Epithelial cell of alveolus of lung (primary cell): ENCODE measurements at places on chromosomes 16 and 17. TPM values are rescaled to one million over a fixed set of nuclear protein-coding genes. Genes with fewer than 3 reads are reported as not detected.

The CACNA1H gene
- 2.7 and 9.6 TPM in 2 replicates for total RNA-seq

The PRAC1 gene
- total RNA-seq = not detected in 2 replicates

The SPAG9 gene
- 32.3 and 43.4 TPM in 2 replicates for total RNA-seq

The ZNF688 gene
- 7.7 and 10.6 TPM in 2 replicates for total RNA-seq

The TMEM219 gene
- 169 and 182 TPM in 2 replicates for total RNA-seq

The SOX8 gene
- 0.13 and 0.88 TPM in 2 replicates for total RNA-seq

The ADAM11 gene
- total RNA-seq = under 0.01 and 0.64 TPM in 2 replicates

The RRAD gene
- total RNA-seq = 3.8 and 7.5 TPM in 2 replicates

The ITGAX gene
- not detected in 2 replicates for total RNA-seq

The SEZ6L2 gene
- total RNA-seq = 18.2 and 39.8 TPM in 2 replicates

The GOSR2 gene
- total RNA-seq = 24.0 and 32.5 TPM in 2 replicates

The ZG16 gene
- not detected in 2 replicates for total RNA-seq

The FBXW10 gene
- not detected in 2 replicates for total RNA-seq

The AXIN1 gene
- 17.7 and 20.2 TPM in 2 replicates for total RNA-seq

The VASN gene
- 94.0 and 148 TPM in 2 replicates for total RNA-seq

The DLX4 gene
- not detected in 2 replicates for total RNA-seq

The HSPB9 gene
- total RNA-seq = not detected in 2 replicates

The IRX3 gene
- total RNA-seq = 0.48 and 0.91 TPM in 2 replicates

The ACSM2A gene
- not detected in 2 replicates for total RNA-seq

The SAMD14 gene
- 7.4 and 10.7 TPM in 2 replicates for total RNA-seq

The KRTAP2-2 gene
- total RNA-seq = not detected in 2 replicates

The RSPRY1 gene
- 33.4 and 37.3 TPM in 2 replicates for total RNA-seq

The C17orf113 gene
- 0.13 and 2.1 TPM in 2 replicates for total RNA-seq

The TCAP gene
- total RNA-seq = under 0.01 and 0.24 TPM in 2 replicates

The ZACN gene
- not detected in 2 replicates for total RNA-seq

The CCL18 gene
- not detected in 2 replicates for total RNA-seq

The ZCCHC14 gene
- 5.6 and 11.5 TPM in 2 replicates for total RNA-seq
